Cerebellar nuclear complex (tissue), 1 donor: ENCODE measurements at places on chromosomes 6 and 20.

GRCh38 chr20:51411870-51412269 is 130.6 kb downstream of the NFATC2 start:
- DNase-seq = no peak

GRCh38 chr6:30002871-30003270 is 58.2 kb upstream of the POLR1H start:
- DNase-seq = no peak

DNA sequence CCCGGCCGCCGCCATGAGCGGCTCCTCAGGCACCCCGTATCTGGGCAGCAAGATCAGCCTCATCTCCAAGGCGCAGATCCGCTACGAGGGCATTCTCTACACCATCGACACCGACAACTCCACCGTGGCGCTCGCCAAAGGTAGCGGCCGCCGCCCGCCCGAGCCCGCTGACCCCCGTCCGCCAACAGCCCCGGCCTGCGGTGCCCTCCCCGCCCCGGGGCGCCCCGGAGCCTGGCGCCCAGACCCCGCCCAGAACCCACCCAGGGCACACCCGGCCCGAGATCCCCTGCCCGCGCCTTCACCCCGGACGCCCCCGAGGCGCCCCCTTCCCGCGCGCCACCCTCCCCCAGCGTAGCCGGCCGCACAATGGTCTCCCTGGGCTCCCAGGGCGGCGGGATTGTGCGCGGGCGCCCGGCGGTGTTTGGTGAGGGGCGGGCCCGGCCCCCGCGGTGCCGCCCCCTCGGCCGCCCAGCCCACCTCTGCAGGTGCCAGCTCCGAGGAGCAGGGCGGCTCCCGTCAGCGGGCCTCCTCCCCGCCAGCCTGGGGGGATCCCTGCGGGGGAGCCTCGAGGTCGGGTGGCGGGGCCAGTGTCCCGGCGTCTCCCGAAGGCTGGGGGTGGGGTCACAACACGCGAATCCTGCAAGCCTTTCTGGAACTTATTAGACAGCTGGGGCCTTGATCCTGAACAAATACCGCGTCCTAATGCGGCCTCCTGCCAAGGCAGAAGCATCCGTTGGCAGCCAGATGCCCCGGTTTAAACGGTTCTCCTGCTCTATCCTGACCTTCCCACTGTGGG is 577 bp downstream of the LSM14B start:
- DNase-seq = no peak

DNA sequence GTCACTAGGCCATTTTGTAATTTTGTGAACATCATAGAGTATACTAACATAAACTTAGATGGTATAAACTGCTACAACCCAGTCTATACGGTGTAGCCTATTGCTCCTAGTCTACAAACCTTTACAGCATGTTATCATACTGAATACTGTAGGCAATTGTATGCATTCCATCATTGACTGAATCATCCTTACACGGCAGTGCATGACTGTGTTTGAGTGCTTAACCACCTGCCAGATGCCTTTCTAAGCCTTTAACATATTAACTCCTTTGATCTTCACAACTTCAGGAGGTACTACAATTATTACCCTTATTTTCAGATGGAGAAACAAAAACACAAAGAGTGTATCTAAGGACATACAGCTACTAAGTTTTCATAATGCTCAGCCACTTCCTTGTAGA is 14.0 kb downstream of the DPPA5 start:
- no peak for DNase-seq

DNA sequence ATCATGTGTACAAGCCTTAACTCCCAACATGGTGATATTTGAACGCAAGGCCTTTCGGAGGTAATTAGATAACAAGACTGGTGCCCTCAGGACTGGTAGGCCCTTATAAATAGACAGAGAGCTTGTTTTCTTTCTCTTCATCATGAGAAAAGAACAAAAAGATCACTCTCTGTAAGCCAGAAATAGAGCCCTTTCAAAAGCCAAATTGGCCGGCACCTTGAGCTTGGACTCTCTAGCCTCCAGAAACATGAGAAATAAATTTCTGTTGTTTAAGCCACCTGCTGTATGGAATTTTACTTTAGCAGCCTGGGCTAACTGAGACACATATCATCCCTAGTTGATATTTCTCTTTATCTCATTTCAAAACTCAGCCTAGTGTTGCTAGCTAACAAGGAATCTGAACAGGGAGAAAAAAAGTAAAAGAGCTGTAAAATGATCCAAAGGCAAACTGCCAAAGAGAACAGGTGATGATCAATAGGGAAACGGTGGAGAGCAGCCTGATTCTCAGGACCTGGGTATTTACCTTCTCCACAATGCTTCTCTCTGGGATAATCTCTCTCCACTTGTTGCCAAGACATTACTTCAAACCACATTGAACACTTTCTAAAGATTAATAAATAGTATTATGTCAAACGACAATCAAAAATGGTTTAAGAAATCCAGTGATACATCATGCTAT is 6.1 kb downstream of the COL21A1 start:
- no peak for DNase-seq

DNA sequence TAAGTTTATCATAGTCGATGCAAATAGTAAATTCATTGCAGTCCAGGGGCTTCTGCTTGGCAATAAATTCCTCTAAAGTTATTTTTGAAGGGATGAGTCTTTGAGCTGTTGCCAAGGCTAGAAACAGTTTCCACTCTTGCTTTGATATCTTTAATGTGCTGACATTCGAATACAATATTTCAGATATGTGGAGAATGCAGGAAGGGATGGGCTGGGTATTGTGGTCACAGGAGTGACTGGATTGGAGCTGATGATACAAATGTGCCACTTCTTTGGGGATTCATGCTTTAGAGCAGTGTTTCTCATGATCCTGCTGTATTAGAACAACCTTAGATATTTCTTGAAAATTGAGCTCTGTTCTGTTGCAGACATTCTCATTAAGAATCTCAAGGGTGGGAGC is 139.0 kb downstream of the PRDM13 start:
- no peak for DNase-seq

DNA sequence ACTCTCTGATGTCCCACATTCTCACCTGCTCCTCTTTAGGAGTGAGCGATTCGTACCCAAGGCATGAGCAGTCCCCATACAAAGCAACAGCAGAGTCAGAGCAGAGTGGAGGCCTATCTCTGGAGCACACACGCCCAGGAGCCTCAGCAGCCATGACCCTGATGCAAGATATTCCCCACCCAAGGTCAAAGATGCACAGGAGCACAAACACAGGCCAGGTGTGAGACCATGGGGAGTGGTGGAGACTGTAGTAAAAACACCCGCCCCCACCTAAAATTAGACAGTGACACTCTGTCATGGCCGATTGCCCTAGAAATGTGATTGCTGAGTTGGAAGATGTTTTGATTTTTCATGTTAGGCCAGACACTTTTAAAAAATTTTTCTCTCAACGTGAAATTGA is 21.4 kb downstream of the RRBP1 start:
- no peak for DNase-seq

- no peak for DNase-seq
Observed at GRCh38 chr6:85675030-85675819, 32.5 kb upstream of the SYNCRIP start.

GRCh38 chr20:9375221-9375681 is 139.1 kb upstream of the LAMP5 start:
- DNase-seq = no peak

GRCh38 chr6:4844108-4844507 is 67.9 kb downstream of the CDYL start:
- DNase-seq = no peak

- DNase-seq = no peak
Observed at GRCh38 chr20:33914919-33915318, 78.8 kb upstream of the RALY start.

- DNase-seq = no peak
Observed at GRCh38 chr6:68186870-68187269, 448.2 kb upstream of the ADGRB3 start.

DNA sequence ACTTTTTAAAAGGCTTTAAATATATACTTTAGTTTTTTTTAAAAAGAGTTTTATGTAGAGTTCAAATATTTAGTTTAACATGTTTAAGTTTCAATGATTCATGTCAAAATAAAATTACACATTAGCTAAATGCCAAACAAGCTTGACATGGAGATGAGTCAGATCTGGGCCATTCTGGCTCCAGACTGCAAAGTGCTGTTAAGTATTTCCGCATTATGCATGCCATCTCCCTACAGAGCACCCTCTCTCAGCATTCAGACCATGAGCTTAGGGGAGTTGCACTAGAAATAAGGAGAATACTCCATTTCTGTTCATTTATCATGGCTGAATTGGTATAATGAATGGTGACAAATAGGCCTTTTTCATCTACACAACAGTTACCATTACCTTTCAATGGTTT is 21.5 kb upstream of the HS3ST5 start:
- DNase-seq = no peak

- DNase-seq = no peak
Observed at GRCh38 chr6:14596410-14596809, 478.8 kb downstream of the CD83 start.

GRCh38 chr6:16821834-16822264 is 60.6 kb upstream of the ATXN1 start:
- DNase-seq = no peak

GRCh38 chr20:6525447-6526303 is 241.8 kb upstream of the BMP2 start:
- DNase-seq = no peak

GRCh38 chr6:70164556-70164955 is 138.3 kb downstream of the COL9A1 start:
- no peak for DNase-seq

DNA sequence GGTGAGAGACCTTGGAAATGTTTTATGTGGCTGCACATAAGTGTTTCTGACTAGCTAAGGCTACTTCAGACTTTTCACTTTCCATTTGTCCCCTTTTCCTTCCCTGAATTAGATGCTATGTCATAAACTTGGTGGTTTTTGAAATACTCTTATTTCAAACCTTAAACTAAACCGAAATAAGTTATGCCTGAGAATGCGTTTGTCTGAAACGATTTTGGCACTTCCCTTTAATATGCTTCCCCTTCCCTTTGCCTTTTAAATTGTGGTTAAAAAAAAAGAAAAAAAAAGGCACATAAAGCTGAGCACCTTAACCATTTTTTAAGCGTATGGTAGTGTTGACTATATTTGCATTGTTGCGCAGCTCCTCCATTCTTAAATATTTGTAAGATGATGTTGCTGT is 14.3 kb downstream of the ZNF451 start:
- no peak for DNase-seq

DNA sequence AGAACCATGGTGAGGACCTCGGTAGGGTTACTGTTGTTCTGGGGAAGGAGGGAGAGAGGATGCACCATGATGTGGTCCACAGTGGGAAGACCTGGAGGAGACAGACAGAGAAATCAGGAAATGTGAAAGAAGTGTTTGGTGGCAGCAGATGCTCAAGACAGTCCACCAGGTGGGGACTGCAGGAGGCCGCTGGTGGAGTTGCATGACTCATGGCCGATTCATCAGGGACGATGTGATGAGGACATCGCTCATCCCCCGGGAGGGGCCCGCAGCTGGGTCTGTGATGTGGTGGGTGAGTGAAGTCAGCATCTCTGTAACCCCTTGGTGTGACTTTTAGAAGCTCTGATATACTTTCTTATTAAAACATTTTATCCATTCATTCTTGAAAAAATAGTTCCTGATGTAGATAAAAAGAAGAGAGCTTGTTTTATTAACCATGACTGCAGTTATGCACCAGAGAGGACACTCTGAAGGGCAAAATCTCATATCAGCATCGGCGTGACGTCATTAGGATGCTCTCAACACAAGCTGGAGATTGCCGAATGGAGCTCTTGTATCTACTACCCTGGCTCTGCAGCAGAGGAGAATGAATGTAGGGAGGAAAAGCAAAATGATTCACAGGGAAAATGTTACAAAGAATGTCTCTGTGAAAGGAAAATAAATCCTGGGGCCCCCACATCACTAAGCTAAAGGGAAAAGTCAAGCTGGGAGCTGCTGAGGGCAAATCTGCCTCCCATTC is 71.2 kb downstream of the RAMACL start:
- no peak for DNase-seq
